Activated T-helper 2 cell treated with anti-CD3 and anti-CD28 coated beads, Interferon-gamma antibody, Interleukin-2, Interleukin-4, amounts not matched to agents 10 μg/mL and 5 μg/mL and 100 μg/mL, durations not matched to agents 14 hours and 24 hours and 36 hours (primary cell): ENCODE measurements at places on chromosomes 16 and 17. TPM values are rescaled to one million over a fixed set of nuclear protein-coding genes. Genes with fewer than 3 reads are reported as not detected.
A peak's percentile ranks its signal among the peaks of the same experiment; 100 is the strongest.

DNA sequence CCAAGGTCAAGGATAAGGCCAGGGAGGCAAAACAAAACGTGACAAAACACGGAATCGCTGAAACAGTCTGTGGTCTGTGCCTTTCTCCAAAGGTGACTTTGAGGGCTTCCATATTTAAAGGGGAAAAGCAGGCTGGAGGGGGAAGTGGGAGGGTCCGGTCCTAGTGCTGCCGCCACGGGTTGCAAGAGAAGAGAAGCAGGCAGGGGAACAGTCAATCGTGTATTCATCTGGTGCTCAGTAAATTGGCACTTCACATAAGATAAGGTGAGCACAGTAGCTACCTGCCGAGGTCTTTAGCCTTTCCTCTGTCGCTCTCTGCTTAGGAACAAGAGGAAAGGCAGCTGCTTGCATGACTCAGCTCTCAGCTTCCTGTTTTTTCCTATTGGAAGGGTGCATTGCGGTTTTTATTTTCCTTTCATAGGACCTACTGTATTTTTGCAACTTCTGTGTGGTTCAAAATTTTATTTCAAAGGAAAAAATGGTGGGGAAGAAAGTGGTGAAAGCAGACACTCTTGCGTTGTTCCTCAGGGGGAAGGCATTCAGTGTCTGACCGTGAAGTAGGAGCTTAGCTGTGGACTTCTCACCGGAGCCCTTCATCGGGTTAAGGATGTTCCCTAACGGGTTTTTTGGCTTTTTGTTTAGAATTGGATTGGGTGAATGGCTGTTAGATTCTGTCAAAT is 7.1 kb upstream of the LGALS3BP start:
- H3K36me3 ChIP-seq = peaks cover 24% of the 10 kb centered on the region
- H3K27me3 ChIP-seq = no peaks in the 10 kb centered on the region
- peaks cover 15% of the 10 kb centered on the region for H3K4me1 ChIP-seq
- H3K4me3 ChIP-seq = no peak overlapping the region
- no peak for DNase-seq
- no peak overlapping the region for H3K27ac ChIP-seq

DNA sequence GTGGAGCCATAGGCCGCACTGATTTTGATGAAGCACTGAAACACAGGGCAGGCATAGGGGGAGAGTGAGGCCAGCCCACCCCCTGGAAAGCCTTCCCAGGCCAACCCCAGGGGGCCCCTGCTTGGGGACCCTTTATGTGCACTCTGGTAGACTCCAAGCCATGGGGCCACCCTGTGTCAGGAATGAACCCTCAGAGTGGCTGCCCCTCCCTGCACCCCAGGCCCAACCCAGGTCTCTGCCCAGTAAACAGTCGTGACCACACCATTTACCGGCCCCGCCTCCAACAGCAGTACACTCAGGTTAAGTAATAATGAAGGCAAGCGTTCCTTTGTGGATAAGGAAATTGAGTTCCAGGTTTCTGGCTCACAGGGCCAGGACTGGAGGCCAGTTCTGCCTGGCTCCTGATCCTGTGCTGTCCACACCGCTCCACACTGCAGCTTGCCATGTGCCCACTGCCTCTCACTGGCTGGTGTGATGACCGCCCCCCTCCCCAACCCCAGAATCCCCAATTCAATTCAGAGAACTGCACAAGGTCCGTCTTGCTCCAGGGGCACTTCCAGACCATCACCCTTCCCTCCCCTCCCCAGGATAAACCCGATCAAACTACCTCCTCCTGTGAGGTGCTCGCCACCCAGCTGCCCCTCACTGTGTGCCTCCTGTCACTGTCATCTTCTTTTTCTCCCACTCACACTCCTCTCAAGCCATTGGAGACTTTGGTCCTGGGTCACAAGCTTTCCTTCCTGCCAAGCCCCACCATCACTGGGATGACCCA is 13.6 kb downstream of the PIMREG start:
- no peak overlapping the region for H3K4me3 ChIP-seq
- no peak overlapping the region for H3K27ac ChIP-seq
- peaks cover 20% of the 10 kb centered on the region for H3K4me1 ChIP-seq

- no peaks in the 10 kb centered on the region for H3K36me3 ChIP-seq
- H3K4me3 ChIP-seq = no peak overlapping the region
- no peak overlapping the region for H3K27ac ChIP-seq
- DNase-seq = no peak
- no peaks in the 10 kb centered on the region for H3K4me1 ChIP-seq
These were observed 20.1 kb downstream of the UNC119 start for GRCh38 chr17:28532050-28532960.

- H3K36me3 ChIP-seq = no peaks in the 10 kb centered on the region
- H3K4me1 ChIP-seq = no peaks in the 10 kb centered on the region
- H3K4me3 ChIP-seq = no peak overlapping the region
- peaks cover 8% of the 10 kb centered on the region for H3K27me3 ChIP-seq
- H3K27ac ChIP-seq = no peak overlapping the region
- no peak for DNase-seq
These were observed 40.1 kb upstream of the RPL38 start for GRCh38 chr17:74163271-74163821.

- no peak for DNase-seq
- H3K27ac ChIP-seq = peak overlapping the region; percentile 35
- peaks cover 25% of the 10 kb centered on the region for H3K36me3 ChIP-seq
- H3K4me3 ChIP-seq = no peak overlapping the region
These were observed 571 bp upstream of the CCP110 start for GRCh38 chr16:19523184-19523558.

DNA sequence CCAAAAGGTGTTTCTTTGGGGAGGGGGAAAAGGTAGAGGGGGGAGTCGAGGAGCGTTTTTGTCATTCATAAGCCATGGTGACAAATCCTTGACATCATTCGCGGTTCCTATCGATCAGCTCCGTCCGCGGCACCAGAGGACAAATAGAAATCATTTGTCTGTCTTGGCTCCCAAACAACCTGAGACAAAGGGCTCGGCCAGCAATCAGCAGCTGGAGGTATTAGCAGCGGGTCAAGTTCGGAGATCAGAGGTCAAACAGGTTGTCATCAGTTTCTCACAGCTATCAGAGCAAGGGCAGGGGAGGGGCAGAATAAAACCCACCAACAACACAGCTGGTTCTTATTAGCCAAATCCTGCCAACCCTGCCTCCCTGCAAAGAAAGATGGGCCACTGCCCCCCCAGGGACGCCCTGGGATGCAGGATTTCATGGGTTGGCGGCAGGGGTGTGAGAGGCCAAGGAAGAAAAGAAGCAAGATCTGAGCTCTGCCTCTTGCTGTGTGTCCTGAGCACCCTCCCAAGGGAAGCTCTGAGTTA is 145.3 kb upstream of the LHX1 start:
- H3K27me3 ChIP-seq = peaks cover 39% of the 10 kb centered on the region
- H3K4me3 ChIP-seq = no peak overlapping the region
- no peaks in the 10 kb centered on the region for H3K36me3 ChIP-seq
- no peak for DNase-seq
- no peak overlapping the region for H3K27ac ChIP-seq
- H3K4me1 ChIP-seq = no peaks in the 10 kb centered on the region

GRCh38 chr16:27777527-27777926 is 227.6 kb downstream of the KATNIP start:
- no peaks in the 10 kb centered on the region for H3K27me3 ChIP-seq
- DNase-seq = no peak
- H3K36me3 ChIP-seq = no peaks in the 10 kb centered on the region
- no peaks in the 10 kb centered on the region for H3K4me1 ChIP-seq
- H3K27ac ChIP-seq = no peak overlapping the region

- peaks cover 2% of the 10 kb centered on the region for H3K4me1 ChIP-seq
- H3K27me3 ChIP-seq = peaks cover 12% of the 10 kb centered on the region
- no peak within 1 kb of the TSS for H3K27ac ChIP-seq
- no peaks in the 10 kb centered on the region for H3K36me3 ChIP-seq
- DNase-seq = no peak
- H3K4me3 ChIP-seq = no peak within 1 kb of the TSS
These were observed at the start of gene EVPLL for GRCh38 chr17:18377437-18378204. EVPLL (plus strand) TSS chr17:18377778; CDS start chr17:18380938, 3,160 bp downstream.

DNA sequence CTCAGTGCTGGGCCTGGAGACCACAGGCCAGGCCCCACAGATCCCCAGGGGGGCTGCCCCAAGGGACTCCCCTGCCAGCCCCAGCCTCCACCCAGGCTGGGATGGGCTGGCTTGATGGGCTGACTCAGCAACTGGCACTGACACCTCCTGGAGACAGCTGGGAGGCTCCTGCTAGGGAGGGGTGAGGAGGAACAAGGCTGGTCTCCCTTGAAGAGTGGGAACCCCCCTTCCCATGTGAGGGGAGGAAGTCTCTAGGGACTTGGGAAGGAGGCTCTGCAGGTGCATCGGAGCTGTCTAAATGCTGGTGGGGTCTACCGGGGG is 10.4 kb downstream of the NHERF1 start:
- peaks cover 45% of the 10 kb centered on the region for H3K4me1 ChIP-seq
- H3K36me3 ChIP-seq = peaks cover 13% of the 10 kb centered on the region
- peak overlapping the region; percentile 65 for H3K27ac ChIP-seq
- DNase-seq = no peak
- peak overlapping the region; percentile 41 for H3K4me3 ChIP-seq

DNA sequence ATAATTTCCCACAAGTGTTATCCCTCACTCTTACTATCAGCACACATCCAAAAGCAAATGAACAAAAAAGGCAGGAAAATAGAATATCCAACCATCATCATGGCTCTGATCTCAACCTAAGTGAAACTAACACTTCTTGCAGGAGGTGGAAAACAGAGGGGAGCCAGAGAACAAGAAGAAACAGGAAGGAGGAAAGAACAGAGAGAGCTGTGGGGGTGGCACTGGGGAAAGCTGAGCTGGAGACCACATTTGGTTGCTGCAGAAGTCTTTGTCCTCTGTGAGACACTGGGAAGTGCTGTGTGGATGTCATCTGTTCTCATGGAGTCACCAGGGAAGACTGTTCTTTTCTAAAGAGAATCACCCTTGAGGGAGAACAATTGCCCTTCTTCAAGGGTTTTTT is 34.7 kb downstream of the GRB7 start:
- H3K36me3 ChIP-seq = peaks cover 54% of the 10 kb centered on the region
- peak overlapping the region; percentile 41 for H3K27ac ChIP-seq

DNA sequence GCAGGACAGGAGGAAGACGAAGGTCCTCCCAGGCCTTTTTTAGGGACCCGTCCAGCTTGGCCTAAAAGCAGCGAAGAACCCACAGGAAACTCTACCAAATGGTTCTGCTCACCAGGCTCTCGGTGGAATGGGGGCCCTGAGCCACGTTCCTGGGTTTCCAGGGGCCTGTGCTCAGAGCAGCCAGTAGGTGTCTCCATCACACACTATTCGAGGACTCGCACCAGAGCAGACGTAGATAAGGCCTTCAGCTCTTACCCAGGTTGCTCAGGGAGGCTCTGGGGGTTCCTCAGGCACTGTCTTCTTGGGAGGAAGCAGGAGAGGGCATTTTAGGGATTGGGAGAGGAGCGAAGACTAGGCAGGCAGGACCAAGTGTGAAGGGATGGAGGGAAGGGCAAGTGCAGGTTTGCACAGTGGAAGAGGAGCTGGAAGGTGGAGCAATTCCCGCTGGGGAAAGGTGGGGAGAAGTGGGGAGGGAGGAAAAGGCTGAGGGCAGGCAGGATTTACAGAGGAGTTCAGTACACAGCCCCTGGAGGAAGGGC is 157.1 kb downstream of the RGS9 start:
- H3K4me3 ChIP-seq = no peak overlapping the region
- H3K27ac ChIP-seq = no peak overlapping the region
- peak; percentile 46 for DNase-seq

DNA sequence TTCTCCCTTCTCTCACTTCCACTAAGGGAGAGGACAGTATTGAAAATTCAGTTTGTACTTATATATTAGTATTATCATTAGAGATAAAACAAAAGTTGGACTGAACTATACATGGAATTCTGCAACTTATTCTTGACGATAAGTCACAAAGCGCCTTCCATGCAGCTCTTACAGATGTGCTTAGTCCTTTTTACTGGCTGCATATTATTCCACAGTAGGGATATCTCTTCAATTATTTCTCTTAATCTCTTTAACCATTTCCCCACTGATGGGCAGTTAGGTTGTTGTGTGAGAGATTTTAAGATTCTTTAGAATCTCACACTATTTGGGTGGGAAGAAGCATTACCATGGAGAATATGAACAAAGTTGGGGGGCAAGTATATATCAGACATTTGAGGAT is 32.0 kb downstream of the PMFBP1 start:
- H3K27ac ChIP-seq = no peak overlapping the region
- no peaks in the 10 kb centered on the region for H3K4me1 ChIP-seq
- H3K27me3 ChIP-seq = peaks cover 2% of the 10 kb centered on the region
- H3K4me3 ChIP-seq = no peak overlapping the region
- H3K36me3 ChIP-seq = no peaks in the 10 kb centered on the region

DNA sequence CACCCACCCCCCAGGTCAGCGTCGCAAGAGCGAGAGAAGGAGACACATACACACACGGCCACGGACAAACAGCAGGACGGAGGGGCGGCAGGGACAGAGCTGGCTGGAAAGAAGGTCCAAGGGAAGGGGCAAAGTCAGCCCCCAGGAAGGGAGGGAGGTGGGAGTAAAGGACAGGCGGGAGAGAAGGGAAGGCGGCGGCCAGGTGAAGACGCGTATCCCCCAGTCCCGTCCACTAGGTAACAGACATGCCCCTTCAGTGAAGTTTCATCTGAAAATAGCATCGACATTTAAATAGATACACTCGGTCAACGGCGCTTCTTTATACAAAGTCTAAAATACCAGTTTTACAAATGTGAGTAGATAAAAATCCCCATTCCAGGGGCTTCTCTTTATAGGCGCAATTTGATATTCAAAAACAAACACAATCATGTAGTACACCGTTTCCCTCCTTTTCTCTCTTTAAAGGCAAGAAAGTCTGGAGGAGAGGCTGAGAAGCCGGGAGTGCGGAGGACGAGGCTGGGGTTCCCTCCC is 4.5 kb downstream of the CBX8 start:
- no peak for DNase-seq
- H3K4me3 ChIP-seq = no peak overlapping the region
- H3K36me3 ChIP-seq = peaks cover 12% of the 10 kb centered on the region
- peaks cover 10% of the 10 kb centered on the region for H3K4me1 ChIP-seq
- H3K27me3 ChIP-seq = peaks cover 43% of the 10 kb centered on the region

- H3K27me3 ChIP-seq = no peaks in the 10 kb centered on the region
- H3K27ac ChIP-seq = no peak overlapping the region
- H3K4me1 ChIP-seq = no peaks in the 10 kb centered on the region
These were observed 831 bp upstream of the RCVRN start for GRCh38 chr17:9905902-9906301.

- peaks cover 60% of the 10 kb centered on the region for H3K4me1 ChIP-seq
- peak overlapping the region; percentile 31 for H3K4me3 ChIP-seq
- H3K36me3 ChIP-seq = peaks cover 44% of the 10 kb centered on the region
- H3K27me3 ChIP-seq = no peaks in the 10 kb centered on the region
- no peak for DNase-seq
- peak overlapping the region; percentile 91 for H3K27ac ChIP-seq
These were observed 145.6 kb downstream of the CCDC182 start for GRCh38 chr17:57599271-57600045.

- peak overlapping the region; percentile 34 for H3K4me3 ChIP-seq
- H3K27me3 ChIP-seq = no peaks in the 10 kb centered on the region
- DNase-seq = no peak
- peak overlapping the region; percentile 78 for H3K27ac ChIP-seq
- H3K36me3 ChIP-seq = peaks cover 45% of the 10 kb centered on the region
These were observed 39.7 kb upstream of the MEAK7 start for GRCh38 chr16:84544031-84544773.

NPIPA3 gene
- total RNA-seq = 1.2 and 1.6 TPM in 2 replicates

TERB1 gene
- total RNA-seq = 0.34 TPM in 1 of 2 replicates, not detected in the other

PYY gene
- total RNA-seq = 0.18 TPM in 1 of 2 replicates, not detected in the other

ATP2C2 gene
- not detected in 2 replicates for total RNA-seq

DDX42 gene
- 138 and 144 TPM in 2 replicates for total RNA-seq

KLHL10 gene
- 0.16 and 0.23 TPM in 2 replicates for total RNA-seq

TPSAB1 gene
- not detected in 2 replicates for total RNA-seq

ADGRG3 gene
- not detected in 2 replicates for total RNA-seq

PITPNM3 gene
- 0.52 and 1.1 TPM in 2 replicates for total RNA-seq

HCRT gene
- total RNA-seq = not detected in 2 replicates

ITGAX gene
- 56.2 and 56.9 TPM in 2 replicates for total RNA-seq

VWA3A gene
- total RNA-seq = 0.07 and 0.11 TPM in 2 replicates
